ENCODE measurements at places on chromosomes 6 and 20.
A peak's percentile ranks its signal among the peaks of the same experiment; 100 is the strongest.

GRCh38 chr6:109759098-109759955, 68.2 kb downstream of the FIG4 start:
- no peaks in the 10 kb centered on the region for H3K27me3 ChIP-seq
- H3K4me3 ChIP-seq = no peak overlapping the region
- no peak overlapping the region for H3K27ac ChIP-seq
- ATAC-seq = no peak
- H3K4me1 ChIP-seq = no peaks in the 10 kb centered on the region
- no peaks in the 10 kb centered on the region for H3K36me3 ChIP-seq

DNA sequence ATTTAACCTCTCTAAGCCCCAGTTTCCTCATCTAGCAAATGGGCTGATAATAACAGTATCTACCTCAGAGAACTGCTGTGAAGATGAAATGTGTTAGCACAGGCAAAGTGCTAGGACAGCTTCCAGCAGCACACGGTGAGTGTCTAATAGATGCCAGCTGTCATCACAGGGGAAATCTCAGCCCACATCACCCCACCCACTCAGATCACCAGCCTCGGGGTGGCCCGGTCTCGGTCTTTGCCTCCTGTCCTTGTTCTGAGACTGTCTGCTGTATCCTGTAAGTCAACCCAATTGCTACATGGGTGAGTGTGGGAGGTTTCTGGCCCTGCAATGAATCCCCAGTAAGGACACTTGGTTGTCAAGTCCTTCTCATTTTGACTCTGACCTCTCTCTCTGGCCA, 99.5 kb upstream of the ZNFX1 start:
- no peak overlapping the region for H3K27ac ChIP-seq
- ATAC-seq = no peak
- no peaks in the 10 kb centered on the region for H3K27me3 ChIP-seq

DNA sequence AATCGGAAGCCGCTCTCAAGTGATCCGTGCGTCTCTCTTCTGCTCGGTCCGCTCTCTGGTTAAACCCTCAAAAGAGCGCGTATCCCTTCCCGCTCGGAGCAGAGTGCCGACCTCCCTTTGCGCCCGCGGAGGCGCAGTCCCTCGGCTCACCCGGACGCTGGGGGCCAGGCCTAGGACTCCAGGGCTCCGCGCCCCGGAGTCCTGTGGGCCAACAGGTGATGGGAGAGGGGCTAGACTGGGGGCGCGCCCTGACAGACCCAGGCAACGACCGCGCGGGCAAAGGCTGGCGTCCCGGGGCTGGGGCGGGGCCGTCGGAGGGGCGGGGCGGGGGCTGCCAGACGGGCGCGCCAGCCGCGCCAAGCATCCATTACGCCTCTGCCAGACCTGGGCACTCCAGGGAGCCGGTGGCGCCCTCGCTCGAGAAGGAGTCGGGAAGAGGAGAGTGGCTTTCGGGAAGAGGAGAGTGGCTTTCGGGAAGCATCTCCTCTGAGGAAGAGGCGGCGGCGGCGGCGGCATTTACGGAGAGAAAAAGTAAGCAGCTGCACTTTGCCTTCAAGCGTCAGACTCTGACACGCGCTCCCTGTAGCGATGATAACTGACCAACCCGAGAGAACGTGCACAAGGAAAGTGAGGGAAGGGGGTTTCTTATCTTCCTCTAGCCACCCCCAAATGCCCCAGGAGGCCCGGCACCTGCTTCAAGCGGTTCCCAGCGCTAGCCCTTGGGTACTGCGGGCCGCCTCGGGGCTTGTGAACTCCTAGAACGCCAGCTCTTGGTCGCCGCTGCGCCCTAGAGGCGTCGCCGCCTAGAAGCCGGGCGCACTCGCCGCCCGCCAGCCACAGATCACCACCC, 2.6 kb downstream of the EPHA7 start:
- peak overlapping the region; percentile 75 for H3K4me3 ChIP-seq
- H3K27ac ChIP-seq = peak overlapping the region; percentile 85
- H3K36me3 ChIP-seq = no peaks in the 10 kb centered on the region

GRCh38 chr6:15689586-15690482, 27.0 kb upstream of the DTNBP1 start:
- H3K4me3 ChIP-seq = no peak overlapping the region
- no peaks in the 10 kb centered on the region for H3K36me3 ChIP-seq
- no peaks in the 10 kb centered on the region for H3K4me1 ChIP-seq
- no peak for ATAC-seq
- H3K27me3 ChIP-seq = no peaks in the 10 kb centered on the region

GRCh38 chr6:123962508-123962907, 158.8 kb downstream of the NKAIN2 start:
- no peak overlapping the region for H3K4me3 ChIP-seq
- ATAC-seq = no peak
- no peaks in the 10 kb centered on the region for H3K4me1 ChIP-seq

GRCh38 chr20:4161401-4162251, 146.3 kb upstream of the RNF24 start:
- H3K36me3 ChIP-seq = no peaks in the 10 kb centered on the region
- no peak overlapping the region for H3K27ac ChIP-seq
- no peak overlapping the region for H3K4me3 ChIP-seq
- H3K4me1 ChIP-seq = no peaks in the 10 kb centered on the region

DNA sequence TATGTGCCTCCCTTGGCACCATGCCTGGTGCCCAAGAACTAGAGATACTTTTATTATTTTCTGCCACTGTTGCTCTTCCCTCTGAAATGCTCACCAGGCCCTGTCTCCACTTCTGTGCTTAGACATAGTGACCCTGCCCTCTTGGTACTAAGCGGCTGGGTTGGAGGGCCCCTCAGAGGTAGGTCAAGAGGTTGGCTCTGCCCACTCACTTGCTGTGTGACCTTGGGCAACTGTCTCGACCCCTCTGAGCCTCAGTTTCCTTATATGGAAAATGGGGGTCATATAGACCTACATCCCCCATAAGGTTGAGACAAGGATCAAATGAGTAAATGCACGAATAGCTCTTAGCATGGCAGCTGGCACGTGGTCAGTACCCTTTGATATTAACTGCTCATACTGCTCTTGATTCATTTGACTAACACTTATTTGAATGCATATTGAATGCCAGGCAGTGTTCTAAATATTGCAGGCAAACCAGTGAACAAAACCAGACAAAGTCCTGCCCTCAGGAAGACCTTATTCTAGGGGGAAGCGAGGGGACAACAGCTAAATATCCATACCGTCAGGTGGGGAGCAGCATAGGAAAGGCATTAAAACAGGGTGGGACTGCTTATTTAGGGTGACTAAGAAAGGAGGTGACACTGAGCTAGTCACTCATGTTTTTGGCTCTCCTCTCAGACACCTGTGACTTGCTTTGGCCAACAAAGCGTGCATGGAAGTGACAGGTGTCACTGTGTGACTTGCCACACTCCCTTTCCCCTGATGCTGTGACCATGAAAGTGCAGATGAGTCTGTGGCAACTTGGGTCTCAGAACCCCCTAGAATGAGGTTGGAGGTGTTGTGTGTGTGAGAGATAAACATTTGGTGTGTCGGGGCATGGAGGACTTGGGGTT, 14.3 kb upstream of the SPO11 start:
- H3K27me3 ChIP-seq = peaks cover 23% of the 10 kb centered on the region
- no peak overlapping the region for H3K27ac ChIP-seq

DNA sequence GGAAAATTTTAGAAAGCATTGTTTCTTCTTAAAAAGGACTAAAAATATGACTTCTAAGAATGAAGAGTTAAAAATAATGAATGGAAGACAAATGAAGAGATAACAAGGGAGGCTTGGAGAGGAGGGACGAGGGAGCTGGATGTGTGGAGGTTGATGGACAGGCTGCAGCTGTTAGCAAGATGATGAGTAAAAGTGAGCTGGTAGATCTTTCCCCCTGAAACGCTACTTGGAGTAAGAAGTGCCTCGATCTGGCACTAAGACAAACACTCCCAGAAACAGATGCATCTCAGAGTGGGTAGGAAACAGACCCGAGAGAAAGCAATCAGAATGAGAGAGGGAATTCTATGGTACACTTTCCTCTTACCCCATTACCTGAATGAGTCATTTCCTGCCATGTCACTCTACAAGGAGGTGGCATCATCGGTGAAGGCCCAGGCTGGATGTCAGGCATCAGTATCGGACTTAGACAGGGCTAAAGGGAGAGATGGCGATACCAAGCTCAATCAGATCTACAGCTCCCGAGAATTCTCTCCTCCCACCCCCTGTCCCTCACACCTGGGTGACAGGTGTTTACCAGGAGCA, 154.1 kb upstream of the BMP2 start:
- no peak overlapping the region for H3K4me3 ChIP-seq
- ATAC-seq = no peak
- no peak overlapping the region for H3K27ac ChIP-seq
- H3K27me3 ChIP-seq = no peaks in the 10 kb centered on the region
- no peaks in the 10 kb centered on the region for H3K4me1 ChIP-seq
- no peaks in the 10 kb centered on the region for H3K36me3 ChIP-seq

DNA sequence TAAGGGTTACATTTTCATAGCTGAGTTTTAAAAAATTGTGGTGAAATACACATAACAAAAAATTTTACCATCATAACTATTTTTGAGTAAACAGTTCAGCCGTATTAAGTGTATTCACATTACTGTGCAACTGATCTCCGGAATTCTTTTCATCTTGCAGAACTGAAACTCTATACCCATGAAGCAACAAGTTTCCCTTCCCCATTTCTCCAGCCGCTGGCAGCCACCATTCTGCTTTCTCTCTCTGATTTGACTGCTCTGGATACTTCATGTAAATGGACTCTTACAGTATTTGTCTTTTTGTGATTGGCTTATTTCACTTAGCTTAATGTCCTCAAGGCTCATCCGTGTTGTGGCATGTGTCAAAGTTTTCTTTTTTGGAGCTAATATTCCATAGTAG, 341.6 kb downstream of the QKI start:
- ATAC-seq = no peak
- no peak overlapping the region for H3K4me3 ChIP-seq
- H3K4me1 ChIP-seq = no peaks in the 10 kb centered on the region
- H3K36me3 ChIP-seq = no peaks in the 10 kb centered on the region
- no peak overlapping the region for H3K27ac ChIP-seq

- H3K4me3 ChIP-seq = no peak overlapping the region
- ATAC-seq = peak; percentile 49
- no peaks in the 10 kb centered on the region for H3K36me3 ChIP-seq
- H3K27ac ChIP-seq = no peak overlapping the region
These were observed 17.8 kb upstream of the ZNF217 start for GRCh38 chr20:53611449-53611894.

DNA sequence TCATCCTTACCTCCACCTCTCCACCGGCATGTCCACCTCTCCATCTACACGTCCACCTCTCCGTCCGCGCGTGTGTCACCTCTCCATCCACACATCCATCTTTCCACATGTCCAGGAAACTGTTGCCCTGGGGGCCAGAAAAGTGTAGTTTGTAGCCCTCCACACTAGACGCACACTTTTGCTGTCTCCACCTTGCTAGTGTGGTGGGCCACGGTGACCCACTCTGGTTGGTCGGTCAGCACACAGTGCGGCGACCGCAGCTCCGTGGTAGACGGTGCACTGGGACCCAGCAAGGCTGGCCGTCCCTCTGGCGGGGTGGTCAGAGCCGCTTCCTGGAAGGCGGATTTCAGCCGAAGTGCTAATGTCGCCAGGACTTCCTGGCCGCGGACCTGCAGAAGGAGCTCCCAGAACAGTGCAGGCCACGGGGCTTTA, 268.6 kb downstream of the DLL1 start:
- peaks cover 23% of the 10 kb centered on the region for H3K4me1 ChIP-seq
- H3K4me3 ChIP-seq = no peak overlapping the region
- H3K27ac ChIP-seq = no peak overlapping the region
- H3K27me3 ChIP-seq = peaks cover 21% of the 10 kb centered on the region
- no peak for ATAC-seq
- no peaks in the 10 kb centered on the region for H3K36me3 ChIP-seq

DNA sequence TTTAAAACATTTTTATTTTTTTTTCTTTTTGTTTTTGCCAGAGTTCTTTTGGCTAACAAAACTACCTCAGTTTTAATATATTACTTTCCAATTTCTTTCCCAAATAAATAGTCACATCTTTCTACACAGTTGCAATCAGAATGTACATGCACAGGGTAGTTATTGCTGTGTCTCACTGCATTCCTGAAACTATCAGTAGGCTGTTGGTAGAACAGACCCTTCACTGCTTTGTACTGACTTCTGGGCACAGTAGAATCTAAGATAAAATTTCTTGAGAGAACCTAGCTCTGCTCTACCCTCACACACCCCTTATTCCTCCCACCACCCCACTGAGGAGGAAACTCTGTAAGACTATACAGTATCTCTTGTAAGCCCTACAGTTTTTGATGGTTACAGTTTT, 19.9 kb downstream of the TPX2 start:
- no peaks in the 10 kb centered on the region for H3K4me1 ChIP-seq
- no peak overlapping the region for H3K27ac ChIP-seq
- no peak for ATAC-seq
- H3K4me3 ChIP-seq = no peak overlapping the region

- no peaks in the 10 kb centered on the region for H3K27me3 ChIP-seq
- H3K4me3 ChIP-seq = no peak overlapping the region
- no peak for ATAC-seq
- no peaks in the 10 kb centered on the region for H3K36me3 ChIP-seq
- H3K27ac ChIP-seq = no peak overlapping the region
These were observed 192.4 kb upstream of the PRDM1 start for GRCh38 chr6:105893741-105894140.

- H3K27ac ChIP-seq = no peak overlapping the region
- H3K27me3 ChIP-seq = no peaks in the 10 kb centered on the region
- no peaks in the 10 kb centered on the region for H3K36me3 ChIP-seq
- no peaks in the 10 kb centered on the region for H3K4me1 ChIP-seq
- no peak for ATAC-seq
These were observed 197.6 kb upstream of the SASH1 start for GRCh38 chr6:148144917-148145521.

DNA sequence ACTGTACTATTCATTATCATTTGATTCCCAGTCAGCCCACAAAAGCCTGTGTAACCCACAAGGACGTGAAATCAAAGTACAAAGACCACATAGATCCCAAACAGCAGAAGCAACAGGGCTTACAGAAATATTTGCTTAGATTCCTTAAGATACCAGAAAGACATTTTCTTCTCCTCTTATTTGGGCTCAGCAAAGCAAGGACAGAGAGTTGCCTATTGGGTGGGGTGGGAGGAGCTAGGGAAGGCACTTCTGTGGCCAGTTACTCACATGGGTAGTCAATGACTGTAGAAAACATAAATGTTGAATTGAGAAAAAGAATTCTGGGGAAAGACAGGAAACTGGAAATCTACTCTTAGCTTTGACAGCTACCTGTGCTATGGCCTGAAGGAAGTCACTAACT, 19.8 kb downstream of the PDE7B start:
- H3K4me3 ChIP-seq = no peak overlapping the region
- no peaks in the 10 kb centered on the region for H3K27me3 ChIP-seq
- no peak for ATAC-seq
- H3K36me3 ChIP-seq = no peaks in the 10 kb centered on the region
- H3K27ac ChIP-seq = no peak overlapping the region
- no peaks in the 10 kb centered on the region for H3K4me1 ChIP-seq

DNA sequence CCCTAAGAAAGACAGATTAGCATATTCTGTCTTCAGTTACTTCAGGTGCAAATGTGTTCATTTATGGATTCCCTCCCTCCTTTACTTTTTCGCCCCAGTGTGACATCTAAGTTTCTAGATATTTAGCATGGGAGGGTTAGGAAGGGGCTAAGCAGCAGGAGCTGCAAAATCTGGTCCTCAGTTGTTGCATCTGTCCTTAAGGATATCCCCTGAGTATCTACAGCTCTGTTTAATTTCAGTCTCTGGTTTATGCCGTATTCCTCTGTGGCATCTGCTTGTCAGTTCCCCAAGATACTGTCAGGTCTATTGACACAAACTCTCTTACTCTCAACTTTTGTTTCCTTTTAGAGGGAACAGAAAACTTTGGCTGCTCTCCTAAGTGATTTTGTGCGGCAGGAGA, 754.6 kb upstream of the MAP3K7 start:
- no peaks in the 10 kb centered on the region for H3K4me1 ChIP-seq
- no peaks in the 10 kb centered on the region for H3K36me3 ChIP-seq
- no peak overlapping the region for H3K4me3 ChIP-seq
- H3K27me3 ChIP-seq = no peaks in the 10 kb centered on the region
- ATAC-seq = no peak
- H3K27ac ChIP-seq = no peak overlapping the region
